ENCODE measurements at places on chromosomes 7 and 10. TPM values are rescaled to one million over a fixed set of nuclear protein-coding genes. Genes with fewer than 3 reads are reported as not detected.

DNA sequence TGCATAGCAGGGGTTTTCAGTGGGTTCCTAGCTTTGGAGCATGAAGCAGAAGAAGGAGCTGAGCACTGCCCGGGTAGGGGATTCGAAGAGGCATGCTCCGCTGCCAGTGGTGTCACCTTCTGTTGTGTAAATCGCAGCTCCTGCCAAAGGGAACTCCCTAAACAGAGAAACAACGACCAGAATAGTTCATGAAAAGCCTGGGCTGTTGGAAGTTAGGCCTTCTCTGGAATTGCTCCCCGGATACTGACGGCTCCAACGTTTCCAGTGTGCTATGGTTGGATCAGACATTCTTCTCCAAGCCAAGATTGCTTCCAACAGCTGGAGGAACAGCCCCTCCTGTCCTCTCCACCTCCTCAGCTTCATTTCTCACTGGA, 546.0 kb upstream of the FZD8 start:
- no peak overlapping the region for H3K4me3 ChIP-seq
- DNase-seq = no peak
- no peak overlapping the region for H3K27ac ChIP-seq
- no peaks in the 10 kb centered on the region for H3K27me3 ChIP-seq
- no peaks in the 10 kb centered on the region for H3K36me3 ChIP-seq

DNA sequence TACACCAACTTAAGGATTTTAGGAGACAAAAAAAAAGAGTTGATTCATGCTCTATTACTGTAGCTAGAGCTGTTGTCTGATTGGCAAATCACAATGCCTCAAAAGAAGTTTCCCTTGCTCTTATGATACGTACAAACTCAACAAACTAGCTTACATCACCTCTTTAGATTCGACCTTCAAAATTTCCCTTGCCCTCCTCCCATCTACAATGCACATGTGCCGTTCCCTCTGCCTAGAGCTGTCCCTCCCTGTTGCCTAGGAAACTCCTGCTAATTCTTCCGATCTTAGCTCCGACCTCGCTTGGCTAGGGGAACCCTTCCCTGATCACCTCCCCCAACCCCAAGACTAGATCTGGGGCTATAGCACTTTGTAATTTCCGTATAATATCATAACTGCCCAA, 55.4 kb downstream of the MAP3K8 start:
- H3K36me3 ChIP-seq = no peaks in the 10 kb centered on the region
- no peak for DNase-seq
- H3K4me3 ChIP-seq = no peak overlapping the region

GRCh38 chr10:64648915-64649314, 1127.7 kb downstream of the REEP3 start:
- no peak overlapping the region for H3K27ac ChIP-seq
- no peaks in the 10 kb centered on the region for H3K27me3 ChIP-seq
- no peak overlapping the region for H3K4me3 ChIP-seq

GRCh38 chr7:102295346-102296178, 8.9 kb downstream of the SH2B2 start:
- no peaks in the 10 kb centered on the region for H3K4me1 ChIP-seq
- no peak overlapping the region for H3K4me3 ChIP-seq

DNA sequence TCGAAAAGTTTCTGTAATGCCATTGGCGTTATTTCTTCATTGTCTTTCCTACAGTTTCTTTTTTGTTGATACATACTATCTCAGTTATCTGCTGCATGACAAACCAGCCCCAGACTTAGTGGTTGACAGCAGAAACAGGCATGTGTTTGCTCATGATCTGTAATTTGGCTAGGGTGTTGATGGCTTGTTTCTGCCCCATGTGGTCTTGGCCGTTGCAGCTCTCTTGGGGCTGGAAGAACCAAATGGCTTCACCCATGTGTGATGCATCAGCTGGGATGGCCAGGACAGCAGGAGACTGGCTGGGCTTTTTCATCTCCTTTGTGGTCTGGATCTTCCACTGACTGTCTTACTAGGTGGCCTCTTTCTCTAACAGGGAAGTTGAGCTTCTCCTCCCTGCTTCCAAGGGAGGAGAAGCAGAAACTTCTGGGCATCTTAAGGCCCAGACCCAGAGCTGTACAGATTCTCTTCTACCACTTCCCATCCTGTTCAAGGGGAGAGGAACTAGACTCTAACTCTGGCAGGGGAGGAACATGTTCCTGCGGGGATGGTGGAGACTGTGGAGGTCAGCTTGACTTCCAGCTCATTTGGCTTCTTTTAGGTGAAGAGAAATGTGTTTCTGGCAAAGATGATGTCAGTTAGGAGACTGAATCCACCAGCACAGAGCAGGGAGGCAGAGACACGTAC, 89.3 kb downstream of the FANK1 start:
- H3K27ac ChIP-seq = no peak overlapping the region
- H3K36me3 ChIP-seq = no peaks in the 10 kb centered on the region
- H3K4me3 ChIP-seq = no peak overlapping the region
- no peaks in the 10 kb centered on the region for H3K27me3 ChIP-seq

DNA sequence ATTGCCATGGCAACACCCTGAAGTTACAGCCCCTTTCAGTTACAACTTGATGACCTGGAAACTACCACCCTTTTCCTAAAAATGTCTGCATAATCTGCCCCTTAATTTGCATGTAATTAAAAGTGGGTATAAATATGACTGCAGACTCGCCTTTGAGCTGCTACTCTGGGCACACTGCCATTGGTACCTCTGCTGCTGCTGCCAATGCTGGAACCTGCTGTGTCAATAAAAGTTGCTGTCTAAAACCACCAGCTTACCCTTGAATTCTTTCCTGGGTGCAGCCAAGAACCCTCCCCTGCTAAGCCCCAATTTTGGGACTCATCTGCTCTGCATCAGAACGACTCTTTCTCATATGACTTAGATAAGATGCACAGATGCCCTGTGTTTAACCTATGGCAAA, 10.2 kb upstream of the FRA10AC1 start:
- no peaks in the 10 kb centered on the region for H3K4me1 ChIP-seq
- no peaks in the 10 kb centered on the region for H3K36me3 ChIP-seq
- no peak overlapping the region for H3K27ac ChIP-seq
- H3K27me3 ChIP-seq = no peaks in the 10 kb centered on the region
- H3K4me3 ChIP-seq = no peak overlapping the region
- no peak for DNase-seq

- DNase-seq = no peak
- H3K27ac ChIP-seq = no peak overlapping the region
- no peaks in the 10 kb centered on the region for H3K27me3 ChIP-seq
- H3K4me1 ChIP-seq = no peaks in the 10 kb centered on the region
- no peaks in the 10 kb centered on the region for H3K36me3 ChIP-seq
- H3K4me3 ChIP-seq = no peak overlapping the region
These were observed 150.4 kb downstream of the PARD3 start for GRCh38 chr10:34664706-34665105.

DNA sequence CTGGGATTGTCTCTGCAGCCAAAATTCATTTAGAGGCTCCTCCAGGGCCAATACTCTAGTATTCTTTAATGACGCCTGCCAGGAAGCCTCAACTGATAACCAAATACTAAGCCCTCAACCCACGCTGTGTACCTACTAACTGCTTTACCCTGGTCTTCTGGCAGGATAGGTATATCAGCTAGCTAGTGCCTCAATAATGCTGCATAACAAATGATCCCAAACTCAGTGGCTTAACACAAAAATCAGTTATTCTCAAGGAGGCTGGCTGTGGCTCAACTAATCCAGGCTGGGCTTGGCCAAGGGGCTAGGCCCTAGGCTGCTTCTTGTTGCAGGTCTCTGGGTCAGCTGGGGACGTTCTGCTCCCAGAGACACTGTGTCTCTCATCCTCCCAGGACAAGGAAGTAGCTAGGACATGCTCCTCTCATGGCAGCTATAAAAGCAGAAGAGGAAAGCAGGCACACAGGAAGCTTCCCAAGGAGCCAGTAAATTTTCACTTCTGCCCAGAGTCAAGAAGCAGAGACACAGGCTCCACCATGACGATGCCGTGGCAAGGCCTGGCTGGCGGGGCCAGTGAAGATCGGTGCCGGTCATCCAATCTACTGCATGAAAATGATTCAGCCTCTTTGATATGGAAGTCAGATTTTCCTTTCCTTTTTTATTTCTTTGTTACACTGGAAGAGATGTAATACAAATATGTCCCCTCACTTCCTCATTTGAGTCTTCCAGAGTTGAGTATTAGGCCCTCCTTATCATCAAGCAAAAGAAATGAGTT, 28.6 kb upstream of the COL13A1 start:
- no peak overlapping the region for H3K4me3 ChIP-seq
- no peak overlapping the region for H3K27ac ChIP-seq
- DNase-seq = no peak
- H3K36me3 ChIP-seq = no peaks in the 10 kb centered on the region
- no peaks in the 10 kb centered on the region for H3K27me3 ChIP-seq

GRCh38 chr7:82405301-82405700, 38.3 kb downstream of the CACNA2D1 start:
- no peak for DNase-seq
- no peaks in the 10 kb centered on the region for H3K36me3 ChIP-seq
- H3K4me1 ChIP-seq = no peaks in the 10 kb centered on the region
- H3K4me3 ChIP-seq = no peak overlapping the region
- H3K27me3 ChIP-seq = no peaks in the 10 kb centered on the region

DNA sequence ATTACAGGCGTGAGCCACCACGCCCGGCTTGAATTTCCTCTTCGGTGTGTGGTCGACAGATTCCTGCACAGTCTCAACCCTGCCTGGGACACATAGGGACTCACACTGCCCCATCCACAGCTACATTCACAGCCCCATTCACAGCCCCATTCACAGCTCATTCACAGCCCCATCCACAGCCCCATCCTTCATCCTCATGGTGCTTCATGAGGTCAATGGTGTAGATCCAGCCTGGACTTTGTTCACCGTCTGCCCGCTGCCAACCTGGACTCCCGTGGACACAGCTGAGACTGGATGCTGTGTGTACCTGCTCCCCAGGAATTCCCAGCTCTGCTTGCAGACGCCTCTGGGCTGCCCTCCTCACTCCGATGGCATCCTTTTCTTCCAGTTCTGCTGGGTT, 5.2 kb downstream of the IDI2 start:
- H3K4me1 ChIP-seq = no peaks in the 10 kb centered on the region
- H3K36me3 ChIP-seq = peaks cover 31% of the 10 kb centered on the region
- no peak overlapping the region for H3K27ac ChIP-seq
- no peak overlapping the region for H3K4me3 ChIP-seq
- DNase-seq = no peak

GRCh38 chr7:145105561-145105960, 269.7 kb upstream of the TPK1 start:
- H3K27me3 ChIP-seq = no peaks in the 10 kb centered on the region
- no peak overlapping the region for H3K4me3 ChIP-seq
- H3K27ac ChIP-seq = no peak overlapping the region
- no peaks in the 10 kb centered on the region for H3K36me3 ChIP-seq
- no peaks in the 10 kb centered on the region for H3K4me1 ChIP-seq
- DNase-seq = no peak

- H3K27ac ChIP-seq = no peak overlapping the region
- H3K36me3 ChIP-seq = no peaks in the 10 kb centered on the region
- H3K4me1 ChIP-seq = no peaks in the 10 kb centered on the region
- peak overlapping the region; percentile 82 for H3K4me3 ChIP-seq
- H3K27me3 ChIP-seq = no peaks in the 10 kb centered on the region
- no peak for DNase-seq
These were observed 758 bp downstream of the DPCD start for GRCh38 chr10:101588879-101589278.

- peak overlapping the region; percentile 39 for H3K4me3 ChIP-seq
- DNase-seq = no peak
- H3K27ac ChIP-seq = peak overlapping the region; percentile 77
These were observed 167.0 kb upstream of the TCERG1L start for GRCh38 chr10:131478377-131478989.

GRCh38 chr7:30279653-30279904, 4.8 kb upstream of the ZNRF2 start:
- no peaks in the 10 kb centered on the region for H3K4me1 ChIP-seq
- H3K27ac ChIP-seq = no peak overlapping the region
- H3K4me3 ChIP-seq = no peak overlapping the region
- H3K27me3 ChIP-seq = no peaks in the 10 kb centered on the region

DNA sequence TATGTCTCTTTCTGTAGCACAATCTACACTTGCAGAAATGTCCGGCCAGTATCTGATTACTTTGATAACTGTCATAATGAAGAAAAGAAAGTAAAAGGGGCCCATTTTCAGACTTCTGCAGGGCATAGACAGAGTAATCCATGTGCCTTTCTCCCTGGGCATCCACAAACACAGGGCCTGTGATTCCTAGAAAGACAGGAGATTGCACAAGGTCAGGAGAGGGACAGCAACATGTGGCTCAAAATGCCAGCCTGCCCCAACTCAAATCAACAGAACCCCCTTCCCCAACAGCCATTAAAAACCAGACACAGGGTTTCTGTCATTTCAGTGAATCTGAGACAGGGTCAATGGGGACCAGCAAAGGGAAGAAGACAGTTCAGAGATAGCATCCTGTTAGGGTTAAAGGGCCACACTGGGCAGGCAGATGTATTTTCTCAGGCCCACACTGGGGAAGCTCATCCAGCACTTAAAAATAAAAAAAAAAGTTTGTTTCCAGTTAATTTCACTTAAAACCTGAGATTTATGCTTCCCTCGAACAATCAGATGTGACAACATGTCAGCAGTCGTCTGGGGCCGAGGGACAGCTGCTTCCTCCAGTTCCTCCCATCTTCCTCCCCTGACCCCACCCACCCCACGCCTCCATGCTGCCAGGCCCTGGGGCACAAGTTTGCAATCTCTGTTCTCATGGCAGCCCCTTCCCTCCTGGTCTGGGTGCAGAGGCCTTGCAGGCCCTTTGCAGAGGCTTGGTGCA, 30.7 kb upstream of the ACSL5 start:
- peaks cover 11% of the 10 kb centered on the region for H3K4me1 ChIP-seq
- DNase-seq = no peak
- no peaks in the 10 kb centered on the region for H3K27me3 ChIP-seq
- no peaks in the 10 kb centered on the region for H3K36me3 ChIP-seq
- no peak overlapping the region for H3K4me3 ChIP-seq

DNA sequence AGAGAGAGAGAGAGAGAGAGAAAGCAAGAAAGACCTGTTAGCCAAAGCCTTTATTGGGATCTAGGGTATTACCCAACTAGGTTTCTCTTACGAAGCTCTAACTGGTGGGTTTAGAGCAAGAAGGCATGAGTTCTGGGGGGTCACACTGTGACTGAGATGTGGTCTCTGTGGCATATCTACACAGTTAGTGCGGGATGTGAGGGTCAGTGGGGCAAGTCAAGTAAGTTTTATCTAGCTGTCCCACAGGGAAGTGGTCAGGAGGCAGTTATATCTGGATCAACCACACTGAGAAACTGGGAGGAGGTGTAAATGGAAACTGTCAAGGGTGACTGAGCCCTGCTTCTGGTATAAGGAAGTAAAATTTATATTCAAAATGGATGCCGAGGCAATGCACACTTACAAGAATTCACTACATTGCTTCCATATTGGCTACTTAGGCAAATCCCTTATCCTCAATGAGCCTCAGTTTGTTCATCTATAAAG, 331.6 kb upstream of the HPS1 start:
- no peak for DNase-seq
- H3K27me3 ChIP-seq = no peaks in the 10 kb centered on the region
- H3K4me1 ChIP-seq = no peaks in the 10 kb centered on the region
- no peak overlapping the region for H3K4me3 ChIP-seq

LIPN gene
- 0.29 TPM for total RNA-seq

NUDT5 gene
- 58.6 TPM for total RNA-seq

NKX6-2 gene
- total RNA-seq = not detected

CLRN3 gene
- total RNA-seq = 17.7 TPM

MBLAC1 gene
- total RNA-seq = 1.5 TPM

ZNF394 gene
- 6.6 TPM for total RNA-seq

SMKR1 gene
- total RNA-seq = not detected

HOXA7 gene
- not detected for total RNA-seq

METTL27 gene
- 0.93 TPM for total RNA-seq

Measured in right lobe of liver (tissue), 6 donors.